ENCODE measurements at places on chromosomes 16 and 17.
A peak's percentile ranks its signal among the peaks of the same experiment; 100 is the strongest.

- DNase-seq: no peak
Observed at GRCh38 chr16:72500545-72500944, 328.6 kb upstream of the PMFBP1 start.

DNA sequence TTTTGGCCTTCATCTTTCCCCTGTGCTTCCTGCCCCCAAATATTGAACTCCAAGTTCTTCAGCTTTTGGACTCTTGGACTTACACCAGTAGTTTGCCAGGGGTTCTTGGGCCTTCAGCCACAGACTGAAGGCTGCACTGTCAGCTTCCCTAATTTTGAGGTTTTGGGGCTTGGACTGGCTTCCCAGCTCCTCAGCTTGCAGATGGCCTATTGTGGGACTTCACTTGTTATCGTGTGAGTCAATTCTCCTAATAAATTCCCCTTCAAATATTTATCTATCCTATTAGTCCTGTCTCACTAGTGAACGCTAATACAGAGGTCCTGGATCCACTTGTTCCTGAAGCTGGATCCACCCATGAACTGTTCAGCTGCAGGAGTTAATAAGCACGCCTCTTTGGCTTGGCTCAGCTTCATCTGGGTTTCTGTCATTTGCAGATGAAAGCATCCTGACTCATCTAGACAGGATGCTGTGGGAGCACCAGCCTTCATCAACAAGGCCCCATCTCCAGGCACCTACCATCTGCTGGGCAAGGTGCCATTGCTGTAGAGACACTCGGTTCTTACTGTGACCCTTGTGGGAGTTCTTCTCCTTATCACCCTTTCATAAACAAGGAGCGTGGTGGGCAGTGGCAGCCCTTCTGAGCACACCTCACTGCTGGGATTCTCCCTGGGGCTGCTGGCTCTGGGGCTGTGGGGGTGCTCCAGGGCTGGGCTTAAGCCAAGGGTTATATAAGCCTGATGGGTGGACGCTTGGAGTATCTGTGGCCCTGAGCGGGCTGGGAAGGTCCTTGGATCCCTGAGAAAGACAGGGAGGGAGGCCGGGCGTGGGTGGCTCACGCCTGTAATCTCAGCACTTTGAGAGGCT is 23.1 kb downstream of the LAT start:
- peak; percentile 58 for DNase-seq

DNA sequence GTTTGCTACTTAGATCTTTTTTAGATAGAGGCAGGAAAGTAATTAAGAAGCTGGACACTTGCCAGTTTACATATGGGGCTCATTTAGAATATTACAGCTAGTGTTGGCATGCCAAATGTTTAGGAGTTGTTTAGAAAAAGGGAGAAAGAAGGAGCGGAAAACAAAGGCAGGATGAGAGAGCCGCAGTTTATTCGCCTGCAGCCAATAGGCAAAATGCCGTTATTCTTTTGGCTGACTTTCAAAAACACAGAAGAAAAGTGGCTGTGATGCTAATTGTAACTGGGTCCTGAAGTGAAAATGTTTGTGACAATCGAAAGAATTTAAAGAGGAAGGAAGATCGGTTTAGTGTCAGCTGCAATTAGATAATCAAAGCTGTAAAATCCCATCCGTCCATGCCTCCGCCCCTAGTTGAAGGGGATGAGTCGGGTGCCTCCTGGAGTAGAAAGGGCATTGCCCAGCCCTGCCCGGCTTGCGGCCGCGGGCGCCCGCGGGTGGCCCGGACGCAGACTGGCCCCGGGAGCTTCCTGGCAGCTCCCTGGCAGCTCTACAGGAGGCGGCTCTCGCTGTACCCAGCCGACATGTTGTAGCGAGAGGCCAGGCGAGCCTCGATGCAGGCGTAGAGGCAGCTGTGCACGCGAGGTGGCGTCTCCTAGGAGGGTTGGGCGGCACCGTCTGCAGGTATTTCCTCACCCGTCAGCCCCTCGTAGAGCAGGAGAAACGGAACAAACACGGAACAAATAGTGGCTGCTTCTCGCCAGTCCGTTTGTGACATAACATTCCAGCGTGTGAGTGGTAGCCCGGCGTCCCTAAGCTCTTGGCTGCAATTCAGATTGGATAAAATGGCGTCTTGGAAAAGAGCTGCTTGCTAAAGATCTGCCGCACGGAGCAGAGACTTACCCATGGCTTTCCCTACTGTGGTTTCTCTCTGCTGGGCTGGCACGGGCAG is 82.2 kb downstream of the TNRC6C start:
- DNase-seq: peak; percentile 23

- DNase-seq: no peak
Observed at GRCh38 chr17:77209330-77209748, 68.6 kb downstream of the SEC14L1 start.

- DNase-seq: no peak
Observed at GRCh38 chr17:75853433-75853832, 1.7 kb downstream of the WBP2 start.

- no peak for DNase-seq
Observed at GRCh38 chr16:12419987-12420386, 383.7 kb downstream of the CPPED1 start.

DNA sequence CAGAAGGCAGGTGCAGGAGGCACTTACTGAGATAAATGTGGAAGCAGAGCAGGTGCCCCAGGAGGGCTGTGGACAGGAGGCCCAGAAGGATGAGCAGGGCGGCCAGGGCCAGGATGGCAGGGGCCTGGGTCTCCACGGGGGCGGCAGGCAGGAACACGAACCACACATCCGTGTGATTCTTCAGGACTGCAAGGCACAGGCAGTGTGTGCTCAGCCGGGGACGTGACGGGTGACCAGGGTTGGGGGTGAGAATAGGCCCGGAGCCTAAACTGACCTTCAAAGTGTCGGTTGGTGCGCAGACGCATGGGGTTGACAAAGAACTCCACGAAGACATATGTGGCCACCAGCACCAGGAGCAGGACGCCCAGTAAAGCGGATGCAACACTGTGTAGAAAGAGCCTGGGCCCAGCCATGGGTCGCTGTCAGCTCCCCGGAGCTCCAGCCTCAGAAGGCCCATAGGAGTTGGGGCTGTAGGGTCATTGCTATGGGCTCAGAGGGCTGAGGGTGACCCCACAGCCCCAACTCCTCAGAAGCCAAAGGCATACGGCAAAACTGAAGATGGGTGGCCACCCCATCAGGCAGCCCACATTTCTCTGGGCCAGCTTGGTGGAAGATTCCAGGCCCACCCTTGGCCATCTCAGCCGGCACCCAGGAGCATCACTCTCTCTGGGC is 5.4 kb upstream of the TPPP3 start:
- DNase-seq: no peak

DNA sequence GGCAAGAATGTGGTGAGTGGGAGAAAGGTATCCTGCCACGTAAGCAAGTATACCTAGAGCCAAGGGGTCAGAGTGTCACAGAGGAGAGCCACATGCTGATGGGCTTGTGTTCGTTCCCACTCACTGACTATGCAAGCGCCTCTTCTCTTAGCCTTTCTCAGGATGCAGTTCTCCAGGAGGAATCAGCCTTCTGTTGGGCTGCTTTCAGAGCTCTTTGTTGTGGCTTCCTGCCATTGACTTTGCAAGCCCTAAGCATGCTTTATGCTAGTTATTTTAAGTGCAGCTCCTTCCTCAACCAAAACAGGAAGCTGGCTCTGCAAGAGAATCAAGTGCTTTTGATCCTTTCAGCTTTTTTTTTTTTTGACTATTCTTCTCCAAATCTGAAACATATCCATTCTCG is 66.6 kb downstream of the SIAH1 start:
- no peak for DNase-seq

- DNase-seq: no peak
Observed at GRCh38 chr16:59205403-59205802, 471.3 kb upstream of the GOT2 start.

- no peak for DNase-seq
Observed at GRCh38 chr16:54136276-54136625, 150.3 kb downstream of the IRX3 start.

DNA sequence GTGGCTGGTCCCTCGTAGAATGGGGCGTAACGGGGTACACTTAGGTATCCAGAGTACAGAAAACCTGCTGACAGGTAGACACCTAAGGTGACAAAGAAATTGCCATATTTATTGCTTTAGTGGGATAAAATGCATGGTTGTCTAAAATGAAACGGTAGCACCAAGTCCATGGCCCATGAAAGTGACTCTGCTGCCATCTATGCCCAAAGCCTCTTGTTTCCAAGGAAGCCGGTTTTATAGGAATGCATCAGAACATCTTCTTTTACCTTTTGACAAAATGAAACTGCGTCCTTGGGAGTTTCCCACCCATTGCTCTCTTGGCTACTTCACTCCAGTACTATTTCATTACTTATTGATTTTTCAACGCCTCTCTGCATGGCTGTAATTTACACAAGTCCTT is 151.3 kb upstream of the ZFHX3 start:
- DNase-seq: no peak

GRCh38 chr16:74721716-74722115 is 21.1 kb upstream of the MLKL start:
- DNase-seq: no peak

DNA sequence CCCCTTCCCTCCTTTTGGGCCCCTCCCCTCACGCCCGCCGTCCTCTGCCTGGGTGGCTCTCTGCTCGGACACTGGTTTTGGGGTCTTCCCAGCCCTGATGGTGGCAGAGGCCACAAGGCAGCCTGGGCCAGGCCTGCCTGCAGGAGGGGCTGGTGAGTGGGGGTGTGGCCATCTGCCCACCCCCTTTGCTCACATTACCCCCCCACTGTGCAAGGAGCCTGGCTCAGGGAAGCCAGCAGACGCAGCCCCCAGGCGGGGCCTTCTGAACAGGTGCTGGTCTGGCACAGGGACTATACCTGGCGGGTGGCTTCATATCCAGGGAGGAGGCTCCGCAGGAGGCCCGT is 10.7 kb upstream of the ZFPM1 start:
- DNase-seq: no peak

DNA sequence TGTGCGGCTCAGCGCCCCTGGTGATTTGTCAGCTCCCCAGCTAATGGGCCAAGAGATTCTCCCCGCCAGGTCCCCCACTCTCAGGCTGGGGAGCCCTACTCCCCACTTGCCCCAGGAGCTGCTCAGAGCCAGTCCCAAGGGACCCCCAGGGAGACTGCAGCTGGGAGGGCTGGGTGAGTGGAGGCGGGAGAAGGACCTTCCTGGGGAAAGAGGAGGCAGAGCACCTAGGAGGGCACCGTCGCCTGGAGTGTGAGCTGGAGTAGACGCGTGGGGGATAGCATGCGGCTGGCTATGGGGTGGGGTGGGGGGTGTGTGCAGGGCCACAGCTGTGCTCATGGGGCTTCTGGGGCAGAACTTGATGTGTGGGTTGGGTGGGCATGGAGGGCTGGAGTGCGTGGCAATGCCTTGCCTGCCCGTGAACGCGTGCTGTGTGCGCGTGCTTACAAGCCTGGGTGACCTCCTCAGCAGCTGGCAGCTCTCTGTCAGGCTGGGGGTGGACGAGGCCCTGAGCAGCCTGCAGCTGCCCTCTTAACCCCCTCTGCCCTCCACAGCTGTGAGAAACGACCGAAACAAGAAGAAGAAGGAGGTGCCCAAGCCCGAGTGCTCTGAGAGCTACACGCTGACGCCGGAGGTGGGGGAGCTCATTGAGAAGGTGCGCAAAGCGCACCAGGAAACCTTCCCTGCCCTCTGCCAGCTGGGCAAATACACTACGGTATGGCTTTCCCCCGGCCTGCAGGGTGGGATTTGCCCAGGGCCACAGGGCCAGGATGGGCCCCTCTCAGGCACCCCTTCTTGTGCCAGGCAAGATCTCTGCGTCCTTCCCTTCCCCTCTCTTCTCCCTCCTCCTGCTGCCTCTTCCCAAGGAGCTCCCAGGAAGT is 12.9 kb downstream of the GJD3 start:
- no peak for DNase-seq

DNA sequence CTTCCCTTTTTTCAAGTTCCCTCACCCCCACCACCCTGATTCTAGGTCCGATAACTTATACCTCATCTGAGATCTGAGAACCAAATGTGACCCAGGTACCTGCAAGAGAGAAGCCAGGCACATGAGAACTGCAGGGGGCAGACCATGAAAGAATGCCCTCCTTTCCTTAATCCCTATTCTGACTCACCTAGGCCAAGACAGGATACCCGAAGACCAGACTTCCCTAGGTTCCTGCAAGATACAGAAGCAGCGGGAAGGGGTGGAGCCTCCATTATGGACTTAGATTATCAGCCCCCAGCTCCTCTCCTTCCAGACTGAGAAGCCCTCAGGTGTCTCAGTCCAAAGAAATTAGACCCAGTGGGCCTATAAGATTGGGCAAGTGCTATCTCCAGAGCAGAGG is 2.1 kb downstream of the KCNAB3 start:
- DNase-seq: no peak

- peak; percentile 64 for DNase-seq
Observed at GRCh38 chr16:53881371-53881770, 177.4 kb downstream of the FTO start.

DNA sequence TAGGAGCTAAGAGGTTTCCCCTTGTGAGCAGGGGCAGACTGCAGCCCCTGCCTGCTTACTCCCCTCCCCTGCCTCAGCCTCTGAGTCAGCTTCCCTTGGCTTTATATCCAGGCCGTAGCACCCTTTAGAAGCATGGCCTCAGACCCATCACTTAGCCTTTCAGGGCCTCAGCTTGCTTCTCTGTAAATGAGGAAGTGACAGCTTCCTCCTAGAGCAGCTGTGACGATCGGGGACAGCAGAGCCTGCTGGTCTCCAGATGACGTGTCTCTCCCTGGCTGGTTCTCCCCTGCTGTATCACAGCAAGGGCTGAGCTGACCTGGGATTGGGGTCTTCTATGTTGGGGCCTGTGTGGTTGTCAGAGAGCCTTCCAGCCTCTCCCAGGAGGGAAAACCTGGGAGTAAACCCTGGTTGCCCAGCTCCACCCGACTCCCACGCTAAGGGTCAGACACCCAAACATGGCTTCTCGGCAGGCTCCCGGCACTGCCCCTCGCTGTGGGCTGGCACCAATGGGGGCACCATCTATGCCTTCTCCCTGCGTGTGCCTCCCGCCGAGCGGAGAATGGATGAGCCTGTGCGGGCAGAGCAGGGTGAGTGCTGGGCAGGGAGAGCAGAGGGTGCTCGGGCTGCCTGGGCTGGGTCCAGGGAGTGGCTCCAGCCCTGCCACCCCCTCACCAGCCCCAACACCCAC is 16.3 kb upstream of the MYO15B start:
- DNase-seq: no peak

DNA sequence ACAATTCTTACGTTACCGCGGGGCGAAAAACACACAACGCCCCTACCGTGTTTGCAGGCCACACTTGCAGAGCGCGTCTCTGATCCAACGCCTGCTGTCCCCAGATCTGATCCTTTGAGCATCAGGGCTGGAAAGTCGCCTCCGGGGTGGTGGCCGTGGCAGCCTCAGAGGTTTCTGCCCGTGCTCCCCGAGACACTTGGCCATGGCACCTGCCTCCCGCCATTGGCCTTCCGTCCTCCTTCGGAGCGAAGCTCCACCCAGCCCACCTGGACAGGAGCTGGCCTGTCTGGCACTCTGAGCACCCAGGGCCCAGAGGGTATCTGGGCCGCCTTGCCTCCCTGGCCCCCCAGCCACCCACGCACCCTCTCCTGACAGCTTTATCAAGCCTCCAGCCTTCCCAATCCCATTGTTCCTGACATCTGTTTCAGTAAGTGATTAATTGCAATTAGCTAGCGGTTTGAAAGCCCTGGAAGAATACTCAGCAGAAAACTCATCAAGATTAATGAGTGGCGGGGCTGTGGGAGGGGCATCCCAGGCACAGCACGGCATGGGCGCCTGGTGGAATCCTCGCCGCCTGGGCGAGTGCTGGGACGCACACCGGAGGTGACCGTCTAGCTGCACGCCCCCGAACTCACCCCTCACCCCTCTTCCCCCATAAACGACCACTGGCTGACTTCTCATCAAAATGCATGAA is 181.5 kb upstream of the GSE1 start:
- no peak for DNase-seq

- no peak for DNase-seq
Observed at GRCh38 chr17:68204736-68205135, 43.1 kb upstream of the AMZ2 start.
